ENCODE measurements at places on chromosomes 1 and 21.
A peak's percentile ranks its signal among the peaks of the same experiment; 100 is the strongest.

- DNase-seq = no peak
Measured at GRCh38 chr1:19220991-19221390, 10.9 kb upstream of the UBR4 start.

GRCh38 chr21:43923391-43923790 lies 58.4 kb downstream of the AGPAT3 start:
- no peak for DNase-seq

DNA sequence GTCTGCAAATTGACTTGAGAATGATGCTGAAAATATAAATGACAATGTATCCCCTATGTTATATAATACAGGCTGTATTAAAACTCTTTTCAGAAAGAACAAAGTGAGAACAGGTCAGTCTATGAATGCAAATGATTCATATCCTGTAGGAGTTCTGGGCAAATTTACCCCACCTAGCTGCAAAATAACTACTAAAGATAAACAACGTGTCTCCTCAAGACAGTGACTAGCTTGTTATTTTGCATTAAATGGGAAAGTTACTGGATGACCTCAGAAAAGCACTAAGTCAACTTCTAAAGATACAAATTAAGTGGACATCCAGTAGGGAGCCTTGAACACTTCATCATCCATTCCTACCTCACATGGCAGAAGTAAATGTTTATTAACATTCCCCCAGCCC lies 11.1 kb downstream of the RNF19B start:
- DNase-seq = no peak

DNA sequence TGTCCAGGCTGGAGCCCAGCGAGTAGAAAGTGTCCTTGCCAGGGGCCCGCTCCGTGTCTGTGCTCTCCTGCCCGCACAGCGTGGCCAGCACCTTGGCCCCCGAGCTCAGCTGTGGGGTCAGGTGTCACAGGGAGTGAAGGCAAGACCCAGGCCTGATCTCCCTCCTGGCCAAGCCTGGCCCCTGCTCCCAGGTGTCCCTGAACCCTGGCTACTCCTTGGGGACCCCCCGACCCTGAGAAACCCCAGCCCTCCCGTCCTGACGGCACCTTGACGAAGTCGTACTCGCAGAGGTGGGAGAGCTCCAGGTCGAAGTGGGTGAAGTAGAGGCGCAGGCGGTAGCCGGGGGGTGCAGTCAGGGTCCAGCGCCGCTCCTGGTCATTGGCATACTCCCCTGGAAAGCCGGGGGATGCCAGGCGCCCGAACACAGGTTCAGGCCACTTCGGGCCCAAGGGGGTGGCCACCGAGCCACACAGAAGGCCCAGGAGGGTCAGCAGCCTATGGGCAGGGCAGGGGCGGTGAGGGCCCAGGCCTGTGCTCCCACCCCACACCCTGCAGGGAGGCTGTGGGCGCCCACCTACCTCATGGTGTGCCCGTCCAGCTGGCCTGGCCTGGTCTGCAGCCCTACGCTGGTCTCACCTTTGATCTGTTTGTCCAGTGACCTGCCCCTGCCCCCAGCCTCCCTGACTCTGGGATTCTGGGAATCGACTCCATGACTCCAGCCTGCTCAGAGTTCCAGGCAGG lies at the start of gene MASP2:
TSS of gene MASP2 (minus strand) at position 615 of the 741 bp plus-strand sequence. CDS start at position 583, 32 bp downstream.
- no peak for DNase-seq

GRCh38 chr1:167328306-167328815 lies 107.7 kb downstream of the POU2F1 start:
- no peak for DNase-seq

DNA sequence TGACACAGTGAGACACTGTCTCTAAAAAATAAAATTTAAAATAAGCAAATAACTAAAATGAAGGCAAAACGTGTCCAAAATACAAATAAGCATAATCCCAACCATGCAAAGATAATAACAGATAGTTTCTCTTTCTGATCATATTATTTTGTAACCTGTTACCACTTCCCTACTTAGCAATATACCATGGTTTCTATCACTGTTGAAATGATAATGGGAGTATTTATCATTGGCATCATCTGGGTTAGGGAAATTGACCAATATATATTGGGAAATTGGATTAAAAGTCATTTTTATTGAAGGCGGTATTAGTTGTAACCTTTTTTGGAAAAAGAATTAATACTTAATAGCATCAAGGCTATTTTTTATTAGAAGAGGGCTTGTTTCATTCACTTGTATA lies 47.0 kb downstream of the USP25 start:
- no peak for DNase-seq

DNA sequence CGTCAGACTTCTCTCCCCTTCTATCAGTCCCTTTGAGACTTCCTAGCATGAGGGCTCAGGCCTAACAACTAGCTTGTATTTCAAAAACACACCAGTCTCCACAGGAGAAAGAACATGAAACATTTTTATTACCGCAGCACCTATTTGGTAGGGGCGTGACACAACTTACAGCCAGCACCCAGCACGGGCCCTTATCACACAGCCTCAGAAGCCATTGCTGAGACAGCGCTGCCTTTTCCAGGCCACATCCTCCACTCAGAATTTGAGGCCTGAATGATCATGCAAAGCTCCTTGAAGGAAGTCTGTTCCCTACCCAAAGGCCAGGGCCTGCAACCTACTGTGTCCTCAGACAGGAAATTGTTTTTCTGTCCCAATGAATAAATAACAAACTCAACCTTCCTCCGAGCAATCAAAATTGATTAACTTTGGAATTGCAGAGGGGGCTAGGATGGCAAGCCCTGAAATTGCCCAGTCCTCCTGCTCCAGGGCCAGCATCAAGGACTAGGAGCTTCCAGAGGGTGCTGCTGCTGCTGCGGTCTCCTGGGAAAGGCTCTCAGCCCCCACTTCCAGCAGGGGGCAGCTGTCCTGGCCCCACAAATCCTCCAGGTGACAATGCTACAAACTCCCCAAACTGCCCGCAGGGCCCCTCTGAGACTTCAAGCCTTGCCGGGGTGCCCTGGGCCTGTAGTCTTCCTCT lies 94.3 kb upstream of the GALNT2 start:
- DNase-seq = no peak

- DNase-seq = peak; percentile 56
Measured at GRCh38 chr1:159900086-159900680, at the start of gene CFAP45. Gene CFAP45 (minus strand): TSS chr1:159900165. CDS start chr1:159900098, 67 bp downstream.

DNA sequence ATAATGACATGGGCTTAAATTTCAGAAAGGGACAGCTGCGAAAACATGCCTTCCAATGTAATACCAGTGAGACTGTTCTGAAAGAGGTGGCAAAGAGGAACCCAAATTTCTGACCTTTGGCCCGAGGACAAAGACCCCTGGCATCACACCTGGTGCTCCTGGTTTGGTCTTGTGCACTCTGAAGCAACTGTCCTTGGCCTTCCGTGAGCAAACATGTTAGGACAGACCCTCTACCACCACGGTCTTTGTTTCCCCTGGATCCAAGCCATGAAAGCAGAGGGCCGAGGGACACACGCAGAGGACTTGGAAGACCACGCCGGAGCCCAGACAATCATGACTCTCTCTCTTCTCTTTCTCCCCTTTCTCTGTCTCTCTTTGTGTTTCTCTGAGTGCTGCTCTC lies 6.0 kb downstream of the REG4 start:
- no peak for DNase-seq

- no peak for DNase-seq
Measured at GRCh38 chr1:169692756-169693460, 18.5 kb downstream of the SELL start.

DNA sequence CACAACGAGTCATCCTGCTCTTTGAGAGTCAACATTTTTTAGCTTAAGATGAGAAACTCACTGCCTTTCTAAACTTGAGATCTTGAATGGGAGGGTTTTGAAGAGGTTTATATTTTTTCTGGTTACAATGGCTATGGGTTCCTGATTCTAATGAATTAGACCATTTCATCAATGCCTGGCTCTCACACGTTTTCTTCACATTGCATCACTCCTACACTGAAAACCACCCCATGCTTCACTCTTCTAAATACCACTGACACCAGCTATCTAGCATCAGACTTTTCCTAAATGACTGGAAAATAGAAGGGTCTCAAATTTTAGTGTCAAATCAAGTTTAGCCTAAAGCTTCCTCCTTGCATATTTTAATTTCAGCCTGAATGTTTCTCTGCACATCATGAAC lies 606.1 kb upstream of the USP24 start:
- no peak for DNase-seq

- no peak for DNase-seq
Measured at GRCh38 chr1:232457595-232457994, 172.3 kb downstream of the SIPA1L2 start.

- DNase-seq = no peak
Measured at GRCh38 chr21:31294691-31295090, 49.4 kb downstream of the TIAM1 start.

- no peak for DNase-seq
Measured at GRCh38 chr1:238061967-238062613, 171.4 kb upstream of the ZP4 start.

DNA sequence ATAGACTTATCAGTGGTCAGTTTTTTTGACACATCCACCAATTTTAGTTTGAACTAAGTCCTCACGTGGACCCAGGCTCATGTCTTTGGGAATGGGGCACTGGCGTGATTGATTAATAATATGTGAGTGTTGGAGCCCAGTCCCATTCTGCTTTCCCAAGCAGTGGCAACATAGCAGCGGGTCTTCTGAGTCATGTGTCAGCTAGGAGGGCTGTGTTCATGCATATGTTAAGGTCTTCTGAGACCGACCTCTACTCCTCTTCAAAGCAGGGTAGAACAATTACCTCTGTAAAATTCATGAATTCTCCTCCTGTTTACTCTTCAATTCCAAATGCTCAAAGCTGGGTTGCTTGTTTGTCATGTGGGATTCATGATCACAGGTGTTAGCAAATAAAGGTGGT lies 291.3 kb downstream of the CAMTA1 start:
- no peak for DNase-seq

DNA sequence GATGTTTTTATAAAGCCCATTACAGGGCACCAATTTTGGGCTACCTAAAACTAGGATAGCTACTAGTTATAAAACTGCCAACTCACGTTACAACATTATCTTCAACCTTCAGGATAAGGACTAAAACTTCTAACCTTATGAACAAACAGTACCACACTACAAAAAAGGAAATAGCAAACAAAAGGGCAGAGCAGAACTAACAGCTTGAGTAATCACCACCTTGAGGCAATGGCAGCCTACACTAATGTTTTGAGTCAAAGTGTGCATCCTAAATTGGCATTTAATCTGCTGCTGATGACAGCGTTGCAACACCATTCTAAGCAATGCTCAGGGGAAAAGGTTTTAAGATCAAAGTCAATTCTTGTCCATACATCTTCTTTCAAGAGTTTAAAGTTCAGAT lies 27.2 kb downstream of the PTP4A2 start:
- no peak for DNase-seq

Data from NCI-H1092 (cell line).